ENCODE measurements at places on chromosomes 7 and 10.

DNA sequence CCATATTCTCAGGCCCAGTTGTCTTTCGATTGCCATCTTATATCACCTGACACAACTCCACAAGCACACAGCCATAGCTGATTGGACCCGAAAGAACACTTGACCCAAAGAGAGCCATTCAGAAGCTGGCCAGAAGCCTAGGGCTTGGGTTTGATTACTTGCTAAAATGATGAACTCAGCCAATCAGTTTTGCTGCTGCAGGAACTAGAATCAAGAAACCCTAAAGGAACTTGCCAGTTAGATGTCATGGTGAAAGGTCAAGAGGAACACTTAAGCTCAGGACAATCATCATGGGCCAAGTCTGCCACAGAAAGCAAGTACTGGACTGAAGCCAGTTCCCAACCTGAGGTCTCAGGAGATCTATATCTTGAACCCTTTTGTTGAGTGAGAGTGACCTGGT is 150.0 kb downstream of the SGMS1 start:
- no peak for DNase-seq

DNA sequence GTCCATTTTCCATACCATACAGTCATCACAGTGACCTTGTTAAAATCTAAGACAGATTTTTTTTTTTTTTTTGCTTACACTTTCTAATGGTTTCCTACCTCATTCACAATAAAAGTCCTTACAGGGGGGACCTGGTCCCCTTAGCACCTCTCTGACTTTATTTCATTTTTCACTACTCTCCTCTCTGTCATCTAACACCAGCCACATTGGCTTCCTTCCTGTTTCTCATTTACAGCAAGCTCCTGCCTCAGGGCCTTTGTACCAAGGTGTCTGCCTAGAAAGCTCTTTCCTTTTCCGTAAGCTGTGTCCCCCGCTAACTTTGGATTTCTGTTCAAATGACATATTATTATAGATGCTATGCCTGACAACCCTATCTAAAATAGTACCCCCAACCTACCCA is 27.7 kb downstream of the CC2D2B start:
- DNase-seq = no peak

GRCh38 chr7:128351296-128352152 is 7.8 kb upstream of the RBM28 start:
- no peak for DNase-seq

DNA sequence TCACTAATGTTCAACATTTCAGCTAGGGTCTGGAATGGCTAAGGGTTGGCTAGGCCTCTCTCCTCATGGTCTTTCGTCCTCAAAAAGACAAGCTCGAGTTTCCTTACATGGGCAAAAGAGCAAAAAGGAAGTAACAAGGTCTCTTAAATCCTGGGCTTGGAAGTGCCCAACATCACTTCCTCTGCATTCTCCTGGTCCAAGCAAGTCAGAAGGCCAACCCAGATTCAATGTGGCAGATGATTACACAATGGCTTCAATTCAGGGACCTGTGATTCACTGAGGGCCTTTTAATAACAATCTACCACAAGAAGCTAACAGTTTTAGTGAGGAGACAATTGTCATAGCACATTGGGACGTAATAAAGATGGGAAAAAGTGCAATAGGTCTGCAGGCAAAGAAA is 4.4 kb upstream of the NUP205 start:
- no peak for DNase-seq

DNA sequence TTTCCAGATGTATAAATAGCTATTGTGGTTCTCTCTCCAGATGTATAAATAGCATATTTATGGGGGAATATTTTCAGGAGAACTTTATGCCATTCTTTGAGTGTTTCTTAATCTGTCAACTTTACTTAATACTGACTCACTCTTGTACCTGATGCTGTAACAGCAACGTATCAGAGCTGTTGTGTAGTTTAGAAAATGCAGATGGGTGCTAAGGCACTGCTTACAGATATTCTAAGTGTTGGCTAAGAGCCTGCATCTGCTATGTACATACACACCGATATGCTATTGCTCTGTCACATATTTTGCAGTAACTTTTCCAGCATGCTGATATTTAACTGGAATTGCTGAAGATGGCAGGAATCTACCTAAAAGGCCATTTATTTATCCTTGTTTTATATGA is 71.9 kb downstream of the WDR37 start:
- DNase-seq = no peak

DNA sequence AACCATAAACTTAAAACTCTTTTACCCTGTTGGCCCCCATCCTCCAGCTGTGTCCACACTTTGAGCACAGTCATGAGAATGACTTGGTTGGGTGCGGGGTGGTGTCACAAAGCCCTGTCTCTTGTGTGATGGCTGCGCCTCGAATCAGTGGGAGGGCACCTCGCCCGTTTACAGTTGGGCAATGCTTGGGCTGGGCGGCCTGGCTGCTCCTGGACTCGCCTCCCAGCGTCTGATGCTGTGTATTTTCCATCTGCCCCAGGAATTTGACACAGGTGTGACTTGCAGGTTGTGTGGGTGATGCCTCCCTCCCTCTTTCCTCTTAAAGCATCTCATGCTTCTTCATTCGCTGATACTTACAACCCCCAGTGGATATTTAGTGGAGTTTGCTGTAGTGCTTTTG is 33.7 kb downstream of the CHST12 start:
- no peak for DNase-seq

- DNase-seq = no peak
Measured at GRCh38 chr7:108380517-108380916, 75.7 kb downstream of the NRCAM start.

GRCh38 chr7:130918129-130919052 is 184.4 kb upstream of the KLF14 start:
- DNase-seq = no peak

DNA sequence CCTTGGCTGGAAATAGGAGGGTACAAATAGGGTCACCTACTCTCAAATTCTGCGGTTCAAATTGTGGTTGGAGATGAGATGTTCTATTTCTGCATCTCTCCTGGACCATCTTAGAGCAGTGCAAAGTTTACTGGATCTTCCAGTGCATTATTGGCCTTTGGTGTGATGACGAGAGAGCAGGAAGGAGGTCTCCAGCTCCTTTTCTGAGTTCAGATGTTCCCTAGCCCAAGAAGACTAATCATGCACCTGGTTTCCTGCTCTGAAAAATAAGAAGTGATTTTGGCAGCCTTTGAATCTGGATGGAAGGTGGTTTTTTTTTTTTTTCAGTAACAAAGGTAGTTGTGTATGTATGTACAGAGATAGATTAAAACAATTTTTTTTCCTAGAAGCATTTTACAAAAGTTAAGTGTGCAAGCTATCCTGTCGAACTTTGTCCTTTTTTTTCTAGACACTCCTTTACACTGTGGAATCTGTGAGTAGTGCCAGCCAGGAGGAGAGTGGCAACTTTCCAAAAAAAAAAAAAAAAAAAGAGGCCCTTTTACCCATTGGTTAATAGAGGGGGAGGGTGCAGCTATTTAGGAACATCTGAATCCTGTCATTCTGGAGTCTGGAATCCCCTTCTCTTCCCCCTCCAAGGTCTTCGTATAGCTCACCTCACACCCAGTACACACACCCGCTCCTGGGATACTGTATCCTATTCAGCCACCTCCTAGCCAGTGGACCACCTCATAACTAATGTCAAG is 26.3 kb downstream of the PAPSS2 start:
- DNase-seq = no peak

DNA sequence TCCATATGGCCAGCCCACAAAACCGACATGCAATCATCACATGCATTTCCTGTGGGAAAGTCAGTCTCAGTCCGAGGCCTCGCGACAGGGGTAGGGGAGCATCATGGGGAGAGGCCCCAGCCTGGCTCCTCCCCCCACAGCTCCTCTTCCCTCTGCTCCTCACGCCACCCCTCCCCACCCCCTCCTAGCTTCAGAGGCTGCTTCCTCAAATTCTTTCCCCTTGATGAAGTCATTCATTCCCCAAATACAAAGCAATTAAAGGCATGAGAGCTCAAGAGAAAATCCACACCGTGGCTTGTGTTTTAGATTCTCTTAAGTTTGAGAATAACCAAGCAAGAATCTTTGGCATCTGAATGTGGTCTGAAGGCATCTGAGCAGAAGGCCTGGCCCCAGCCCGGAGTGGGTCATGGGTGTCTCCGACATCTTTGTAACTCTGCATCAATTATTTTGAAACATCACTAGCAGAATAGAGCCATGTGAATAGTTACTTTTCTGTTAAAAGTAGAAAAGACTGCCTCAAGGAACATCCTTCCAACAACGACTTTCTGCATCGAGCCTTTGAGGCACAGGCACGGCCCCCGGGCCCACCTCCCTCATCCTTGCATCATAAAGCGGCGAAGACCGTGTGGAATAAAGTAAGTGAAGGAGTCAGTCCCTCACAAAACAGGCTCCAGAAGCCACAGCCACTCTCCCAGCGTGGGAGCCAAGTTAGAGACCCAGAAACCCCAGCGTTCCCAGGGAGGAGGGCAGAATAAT is 90.9 kb downstream of the DIP2C start:
- no peak for DNase-seq

DNA sequence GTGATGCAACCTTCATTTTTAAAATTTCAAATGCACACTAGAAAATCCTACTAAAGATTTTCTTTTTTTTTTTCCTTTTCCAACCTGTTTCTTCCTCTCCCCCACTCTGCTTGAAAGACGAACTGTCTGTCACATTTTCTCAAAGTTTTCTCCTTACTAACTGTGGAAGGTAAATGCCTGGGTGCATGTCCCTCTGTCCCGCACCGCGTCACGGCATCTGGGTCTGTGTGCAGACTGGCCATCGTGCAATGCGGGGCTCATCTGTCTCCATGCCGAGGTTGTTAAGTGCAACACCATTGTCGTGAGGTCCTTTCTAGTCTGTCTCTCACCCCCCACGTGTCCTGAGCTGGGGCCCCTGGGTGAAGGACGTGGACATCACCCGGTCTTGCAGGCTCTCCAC is 28.4 kb downstream of the PFKFB3 start:
- no peak for DNase-seq
